NCI-H345 (cell line): ENCODE measurements at places on chromosomes 13 and 19.

DNA sequence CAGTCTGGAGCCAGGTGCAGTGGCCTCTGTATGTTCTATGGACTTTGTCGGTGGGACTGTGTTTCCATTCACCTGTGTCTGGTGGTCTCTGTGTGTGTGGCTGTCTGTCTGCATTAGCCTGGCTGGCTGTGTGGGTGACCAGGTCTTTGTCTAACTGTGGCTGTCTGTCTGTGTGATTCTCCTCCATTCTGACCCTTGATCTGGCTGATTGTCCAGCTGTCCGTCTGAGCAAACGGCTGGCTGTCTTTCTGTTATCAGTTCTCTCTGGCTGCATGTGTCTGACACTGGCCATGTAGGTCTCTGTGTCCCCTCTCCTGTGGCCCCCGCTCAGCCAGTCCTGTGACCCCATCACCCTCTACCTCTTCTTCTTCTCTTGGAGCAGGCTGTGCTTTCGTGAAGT lies 53.2 kb downstream of the CELF5 start:
- DNase-seq, result no peak

GRCh38 chr13:111909971-111910671 lies 156.8 kb upstream of the SOX1 start:
- no peak for DNase-seq

DNA sequence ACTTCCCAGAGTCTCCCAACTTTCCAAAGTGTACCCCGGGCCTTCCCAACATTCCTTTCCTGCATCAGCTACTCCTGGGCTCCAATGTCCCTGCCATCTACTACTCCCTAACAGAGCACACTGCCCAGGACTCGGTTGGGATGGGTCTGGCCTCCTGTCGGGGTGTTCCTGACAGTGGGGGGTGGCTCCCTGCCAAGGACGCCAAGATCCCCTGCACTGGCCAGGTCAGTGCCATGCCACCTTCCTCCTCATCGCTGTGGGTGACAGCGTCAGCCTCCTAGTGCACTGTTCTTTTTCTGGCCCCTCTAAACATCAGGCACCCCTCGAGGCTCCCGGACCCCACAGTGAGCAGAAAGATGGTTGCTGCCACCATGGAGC lies 13.8 kb downstream of the EPS15L1 start:
- DNase-seq, result no peak

GRCh38 chr13:37984357-37984756 lies 114.8 kb upstream of the TRPC4 start:
- no peak for DNase-seq

DNA sequence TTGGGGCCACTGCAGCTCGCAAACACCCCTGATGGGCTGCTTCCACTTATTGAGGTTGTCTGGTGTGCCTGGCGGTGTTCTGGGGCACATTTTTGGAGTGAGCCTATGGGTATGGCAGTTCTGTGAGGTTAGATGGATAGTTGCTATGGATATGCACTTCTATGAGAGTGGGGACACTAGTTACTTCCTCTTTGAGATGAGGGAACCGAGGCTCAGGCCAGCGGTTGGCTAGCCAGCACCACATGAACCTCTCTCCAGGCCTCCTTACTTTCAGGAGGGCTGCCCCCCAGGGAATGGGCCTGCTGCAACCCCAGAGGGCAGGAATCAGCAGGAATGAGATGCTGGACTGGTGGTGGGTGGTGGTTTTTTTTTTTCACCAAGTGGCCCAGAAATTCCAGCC lies 13.5 kb upstream of the PRR19 start:
- DNase-seq, result no peak

GRCh38 chr19:9075064-9075949 lies 11.6 kb upstream of the OR1M1 start:
- peak; percentile 9 for DNase-seq

GRCh38 chr13:29902632-29903305 lies 52.4 kb upstream of the UBL3 start:
- DNase-seq, result no peak

DNA sequence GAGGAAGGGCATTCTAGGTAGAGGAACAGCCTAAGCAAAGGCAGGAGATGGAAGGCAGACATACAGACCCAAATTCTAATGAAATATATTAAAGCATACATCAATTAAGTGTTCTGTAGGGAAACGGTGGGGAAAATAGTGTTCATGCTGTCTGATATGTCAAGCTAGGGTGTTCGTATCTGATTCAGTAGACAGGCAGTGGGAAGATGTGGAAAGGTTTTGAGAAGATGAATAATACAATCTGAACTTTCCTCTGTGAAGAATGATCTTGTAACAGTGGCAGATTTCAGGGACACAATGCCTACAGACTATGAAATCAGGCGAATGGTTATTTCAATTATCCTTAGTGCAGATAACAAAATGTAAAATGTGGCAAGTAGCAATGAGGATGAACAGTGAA lies 594.2 kb downstream of the KCTD12 start:
- DNase-seq, result no peak

DNA sequence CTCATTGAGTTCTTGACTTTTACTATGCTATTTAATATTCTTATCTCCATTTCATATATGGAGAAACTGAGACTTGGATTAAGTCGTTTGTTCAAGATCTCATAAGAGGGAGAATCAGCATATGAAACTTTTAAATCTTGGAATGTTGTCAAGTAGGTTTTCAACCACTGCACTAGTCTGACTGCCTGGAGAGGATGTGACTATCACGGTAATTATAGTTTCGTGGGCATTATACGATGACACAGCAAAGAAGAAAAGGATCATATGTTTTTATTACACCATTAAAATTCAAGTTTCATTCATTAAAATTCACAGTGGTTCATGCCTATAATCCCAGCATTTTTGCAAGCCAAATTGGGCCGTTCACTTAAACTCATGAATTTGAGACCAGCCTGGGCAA lies 555.2 kb downstream of the SLITRK1 start:
- no peak for DNase-seq

- DNase-seq, result peak; percentile 18
These were observed 44.6 kb downstream of the ZNF787 start for GRCh38 chr19:56076498-56076897.

GRCh38 chr19:17429641-17430113 lies 9.8 kb downstream of the MVB12A start:
- no peak for DNase-seq

DNA sequence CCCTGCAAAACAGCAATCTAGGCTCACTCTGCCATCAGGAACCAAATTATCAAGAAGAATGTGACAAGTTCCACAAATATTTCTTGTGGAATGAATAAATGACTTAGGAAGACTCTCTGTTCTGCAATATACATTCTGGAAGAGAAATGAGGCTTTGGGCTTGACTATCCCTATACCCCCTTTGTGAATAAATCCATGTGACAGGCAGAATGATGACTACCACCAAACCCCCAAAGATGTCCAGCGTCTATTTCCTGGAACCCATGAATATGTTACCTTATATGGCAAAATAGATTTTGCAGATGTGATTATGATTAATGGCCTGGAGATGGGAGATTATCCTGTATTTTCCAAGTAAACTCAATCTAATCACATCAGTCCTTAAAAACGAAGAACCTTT lies 139.3 kb downstream of the ENOX1 start:
- no peak for DNase-seq

DNA sequence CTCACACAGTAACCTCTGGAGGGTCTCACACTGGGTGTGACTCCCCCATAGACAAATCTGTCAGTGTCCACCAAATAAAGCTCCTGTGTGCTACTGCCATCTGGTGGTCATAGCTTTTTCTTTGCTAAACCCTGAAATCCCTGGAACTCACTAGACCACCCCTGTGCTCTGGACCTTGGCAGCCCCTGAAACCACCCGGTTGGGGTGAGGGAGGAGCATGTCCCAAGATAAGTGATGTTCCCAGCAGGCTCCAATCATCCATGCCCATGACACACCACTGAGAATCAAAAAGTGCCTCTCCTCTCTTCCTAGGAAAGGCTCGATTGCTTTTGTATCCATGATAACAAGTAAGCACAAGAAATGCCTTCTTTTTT lies 6.5 kb upstream of the HSD17B14 start:
- peak; percentile 47 for DNase-seq

DNA sequence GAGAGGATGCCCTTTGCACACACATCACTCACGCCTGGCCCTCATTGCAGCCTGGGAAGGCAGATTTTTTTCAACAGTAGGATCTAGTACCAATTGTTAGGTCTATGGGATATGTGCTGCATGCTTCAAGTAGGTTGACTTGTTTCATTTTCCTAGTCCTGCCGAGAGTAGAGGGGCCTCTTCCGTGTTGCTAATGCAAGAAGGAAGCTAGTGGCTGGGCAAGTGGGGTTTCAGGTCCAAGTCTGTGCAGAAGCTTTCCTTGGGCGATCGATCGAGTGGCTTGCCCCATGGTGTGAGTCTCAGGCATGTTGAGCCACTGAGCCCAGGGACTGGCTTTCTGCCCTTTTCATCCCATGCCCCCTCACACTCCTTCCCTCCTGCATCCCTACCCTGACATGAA lies 13.7 kb downstream of the ILF3 start:
- no peak for DNase-seq

GRCh38 chr13:64506246-64506645 lies 2723.9 kb downstream of the PCDH9 start:
- DNase-seq, result no peak

GRCh38 chr13:22076658-22077057 lies 405.8 kb downstream of the FGF9 start:
- peak; percentile 50 for DNase-seq

GRCh38 chr13:75760131-75761021 lies 124.2 kb downstream of the LMO7 start:
- peak; percentile 82 for DNase-seq

DNA sequence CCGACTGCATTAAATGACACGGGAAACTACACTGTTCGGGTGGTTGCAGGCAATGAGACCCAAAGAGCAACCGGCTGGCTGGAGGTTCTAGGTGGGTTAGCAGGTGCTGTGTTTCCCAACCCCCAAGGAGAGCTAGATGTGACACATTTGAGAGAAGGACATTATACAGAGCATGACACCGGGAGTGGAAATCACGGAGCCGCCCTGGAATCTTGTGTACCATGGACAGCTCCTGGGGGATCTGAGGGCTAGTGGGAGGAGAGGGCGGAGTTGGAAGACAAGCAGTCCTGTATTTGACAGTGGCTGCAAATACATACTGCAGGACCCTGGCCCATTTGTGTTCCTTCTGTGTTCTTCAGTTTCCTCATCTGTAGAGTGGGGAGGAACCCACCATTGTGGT lies 2.3 kb downstream of the CEACAM18 start:
- DNase-seq, result no peak

GRCh38 chr13:97548138-97548537 lies 114.2 kb downstream of the RAP2A start:
- DNase-seq, result no peak

DNA sequence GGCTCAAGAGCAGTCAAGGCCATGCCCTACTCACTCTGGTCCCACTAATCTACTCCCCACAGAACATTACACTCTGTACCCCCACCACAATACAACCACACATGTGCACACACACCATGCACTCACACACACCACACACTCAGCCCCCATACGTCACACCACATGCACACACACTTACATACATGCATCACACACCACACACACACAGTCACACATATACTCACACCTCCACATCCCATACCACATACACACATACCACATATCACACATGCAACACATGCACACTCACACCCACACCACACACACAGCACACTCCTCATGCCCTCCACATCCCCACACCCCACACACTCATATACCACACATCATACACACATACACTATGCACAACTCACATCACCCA lies 67.6 kb downstream of the RASL11A start:
- no peak for DNase-seq

DNA sequence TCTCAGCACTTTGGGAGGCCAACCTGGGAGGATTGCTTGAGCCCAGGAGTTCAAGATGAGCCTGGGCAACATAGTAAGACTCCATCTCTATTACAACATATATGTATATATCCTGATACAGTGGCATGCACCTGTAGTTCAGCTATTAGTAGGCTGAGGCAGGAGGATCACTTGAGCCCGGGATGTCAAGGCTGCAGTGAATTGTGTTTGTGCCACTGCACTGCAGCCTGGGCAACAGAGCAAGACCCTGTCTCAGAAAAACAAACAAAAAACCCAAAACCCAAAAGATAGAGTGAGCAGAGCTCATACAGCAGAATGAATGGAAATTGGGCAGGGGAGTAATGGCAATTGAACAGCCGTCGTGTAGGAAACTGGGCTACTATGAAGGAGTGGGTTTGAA lies 17.3 kb upstream of the SHKBP1 start:
- no peak for DNase-seq

GRCh38 chr19:33806434-33806881 lies 9.8 kb downstream of the KCTD15 start:
- no peak for DNase-seq

GRCh38 chr13:110156301-110157049 lies 150.5 kb downstream of the COL4A1 start:
- no peak for DNase-seq

- peak; percentile 75 for DNase-seq
These were observed 72.3 kb upstream of the RFC3 start for GRCh38 chr13:33745370-33746324.

DNA sequence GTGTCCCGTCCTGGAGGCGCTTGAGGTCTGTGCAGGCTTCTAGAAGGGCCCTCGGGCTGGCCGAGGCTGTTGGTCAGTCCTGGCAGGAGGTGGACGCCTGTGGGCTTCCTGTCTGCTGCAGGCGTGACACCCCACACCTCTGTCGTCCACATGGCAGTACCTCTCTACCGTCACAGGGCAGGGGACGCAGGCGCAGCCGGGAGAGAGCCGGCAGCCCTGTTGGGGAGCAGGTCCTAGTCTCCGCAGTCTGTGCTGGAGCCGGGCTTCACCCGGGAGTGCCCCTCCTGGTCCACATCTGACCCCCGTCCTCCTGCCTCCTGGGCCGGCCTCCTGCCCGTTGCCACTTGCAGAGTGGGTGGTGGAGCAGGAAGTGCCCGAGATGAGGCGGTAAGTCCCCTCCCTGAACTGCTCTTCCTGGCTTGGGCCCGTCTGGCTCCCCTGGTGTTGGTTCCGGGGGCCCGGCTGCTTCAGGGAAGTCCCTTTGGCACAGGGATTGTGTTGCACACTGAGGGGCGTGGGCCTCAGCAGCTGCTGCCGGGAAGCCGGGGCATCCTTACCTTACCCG lies 106.0 kb downstream of the KDM4B start:
- no peak for DNase-seq

DNA sequence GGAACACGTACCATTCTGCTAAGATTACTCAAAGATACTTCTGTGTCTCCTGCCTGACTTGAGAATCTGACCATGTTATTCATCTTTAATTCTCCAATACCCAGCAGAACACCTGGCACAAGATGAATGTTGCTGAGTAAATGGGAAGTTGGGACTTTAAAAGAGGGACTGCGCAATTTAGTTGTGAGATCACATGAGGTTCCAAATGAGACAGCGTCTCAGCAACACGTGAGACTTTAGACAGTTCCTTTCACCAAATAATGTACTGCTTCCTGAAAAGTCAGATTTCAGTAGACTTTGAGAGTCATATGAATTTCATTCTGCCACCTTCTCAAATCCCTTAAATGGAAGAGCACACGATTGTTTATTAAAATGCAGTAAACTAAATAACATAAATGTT lies 36.7 kb downstream of the DOCK9 start:
- DNase-seq, result no peak

GRCh38 chr13:83498481-83499190 lies 383.6 kb downstream of the SLITRK1 start:
- peak; percentile 9 for DNase-seq

GRCh38 chr13:83992566-83993358 lies 110.5 kb upstream of the SLITRK1 start:
- no peak for DNase-seq

GRCh38 chr19:7744871-7745650 lies 2.3 kb downstream of the CD209 start:
- DNase-seq, result no peak

- DNase-seq, result no peak
These were observed 16.4 kb upstream of the ZNF492 start for GRCh38 chr19:22617614-22618320.
